ENCODE measurements at places on chromosomes 16 and 17.

DNA sequence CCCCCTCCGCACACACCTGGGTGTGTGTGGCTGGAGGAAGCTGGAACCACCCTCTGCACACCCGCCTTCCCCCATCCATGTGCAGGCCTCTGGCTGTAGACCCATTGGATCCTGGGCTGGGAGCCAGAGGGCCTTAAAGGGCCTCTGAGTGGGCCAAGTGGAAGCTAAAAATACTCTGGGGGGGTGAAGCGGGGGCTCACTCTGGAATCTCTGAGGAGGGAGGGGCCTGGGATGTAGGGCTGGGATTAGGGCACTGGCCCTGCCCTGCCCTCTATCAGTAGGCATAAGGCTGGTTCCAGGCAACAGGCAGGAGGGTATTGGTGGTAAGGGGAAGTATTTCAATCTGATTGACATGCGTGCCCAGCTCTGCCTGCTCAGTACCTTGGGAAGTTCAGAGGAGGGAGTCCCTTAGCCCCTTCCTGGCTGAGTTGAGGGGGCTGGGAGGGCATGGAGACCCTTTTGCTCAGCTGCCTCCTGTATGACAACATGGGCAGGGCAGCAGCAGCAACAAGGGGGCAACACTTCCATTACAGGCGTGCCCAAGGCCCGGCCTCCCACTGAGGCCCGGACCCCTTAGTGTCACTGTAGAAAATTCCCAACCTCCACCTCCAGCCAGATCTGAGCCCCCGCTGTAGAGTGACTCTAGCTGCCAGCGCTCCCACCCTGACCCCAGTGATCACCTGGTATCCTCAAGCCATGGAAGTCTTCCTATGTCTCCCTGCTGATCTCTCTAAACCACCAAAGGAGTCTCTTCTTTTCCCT, 5.2 kb downstream of the ITGA3 start:
- DNase-seq: peak; percentile 86

DNA sequence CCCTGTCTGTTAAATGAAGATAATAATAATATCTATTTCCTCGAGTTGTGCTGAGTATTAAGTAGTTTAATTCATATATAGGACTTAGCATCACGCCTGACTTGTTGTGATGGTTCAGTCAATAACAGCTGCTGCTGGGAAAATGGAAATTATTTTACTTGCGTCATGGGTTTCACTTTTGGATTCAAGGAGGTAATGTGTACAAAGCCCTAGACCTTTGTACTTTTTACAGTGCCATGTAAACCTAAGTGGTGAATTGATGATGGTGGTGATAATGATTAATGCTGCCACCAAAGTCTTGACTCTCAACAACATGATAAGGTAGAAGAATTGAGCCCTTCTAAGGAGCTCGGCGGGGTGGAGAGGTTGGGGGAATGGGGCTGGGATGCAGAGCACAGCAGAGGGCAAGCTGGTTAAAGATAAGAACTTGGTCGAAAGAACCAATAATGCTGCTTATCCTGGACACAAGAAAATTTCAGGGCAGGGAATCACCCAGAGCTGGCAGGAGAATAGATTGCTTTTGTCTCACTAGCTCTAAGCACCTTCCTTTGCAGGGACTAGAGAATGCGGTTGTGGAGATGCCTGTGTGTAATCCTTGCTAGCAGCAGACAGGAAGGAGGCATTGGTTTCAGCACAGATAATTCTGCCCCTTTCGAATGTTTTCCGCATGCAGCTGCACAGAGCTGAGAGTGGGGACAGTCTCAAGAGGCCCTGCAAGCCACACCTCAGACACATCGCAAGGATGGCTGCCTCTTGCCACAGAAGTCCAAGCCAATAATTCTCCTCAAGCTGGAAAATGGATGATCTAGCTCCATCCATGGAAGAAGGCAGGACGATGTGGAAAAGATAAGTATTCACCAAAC, 187.1 kb downstream of the TMEM114 start:
- no peak for DNase-seq

DNA sequence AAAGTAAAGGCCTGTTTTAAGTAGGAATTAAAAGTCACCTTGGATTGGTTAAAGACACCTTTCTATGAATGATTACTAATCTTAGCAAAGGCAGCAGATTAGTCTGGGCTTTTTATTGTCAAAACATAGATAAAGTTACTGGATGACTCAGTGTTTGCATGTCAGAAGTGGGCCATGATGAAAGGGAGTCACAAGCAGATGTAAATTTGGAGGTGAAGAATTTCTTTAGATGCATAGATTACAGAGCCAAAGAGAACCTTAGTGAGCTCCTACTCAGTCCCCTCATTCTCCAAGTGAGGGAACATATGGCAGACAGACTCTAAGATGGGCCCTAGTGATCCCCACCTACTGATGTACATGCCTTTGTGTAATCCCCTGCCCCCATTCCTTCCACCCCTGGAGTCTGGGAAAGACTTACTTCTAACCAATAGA, 124.5 kb downstream of the HS3ST3A1 start:
- DNase-seq: no peak

DNA sequence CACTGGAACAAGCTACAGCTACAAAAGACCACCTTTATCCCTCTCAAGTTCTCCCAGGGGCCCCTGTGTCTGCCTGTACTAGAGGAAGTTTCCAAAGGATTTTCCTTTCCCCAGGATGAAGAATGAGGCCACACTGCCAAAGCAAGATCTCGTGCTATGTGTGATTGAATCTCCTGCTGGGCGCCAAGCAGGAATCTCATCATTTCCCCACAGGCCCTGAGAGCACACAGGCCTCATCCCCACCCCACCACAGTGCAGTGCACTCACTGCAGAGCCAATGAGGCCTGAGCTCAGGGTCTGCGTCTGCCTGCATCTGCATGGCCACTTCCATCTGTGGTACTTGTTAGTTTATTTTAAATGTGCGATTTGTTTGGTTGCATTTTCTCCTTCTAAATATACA, 387.4 kb upstream of the ASIC2 start:
- no peak for DNase-seq

- no peak for DNase-seq
Measured at GRCh38 chr17:22512506-22512905, 820.2 kb downstream of the KCNJ18 start.

DNA sequence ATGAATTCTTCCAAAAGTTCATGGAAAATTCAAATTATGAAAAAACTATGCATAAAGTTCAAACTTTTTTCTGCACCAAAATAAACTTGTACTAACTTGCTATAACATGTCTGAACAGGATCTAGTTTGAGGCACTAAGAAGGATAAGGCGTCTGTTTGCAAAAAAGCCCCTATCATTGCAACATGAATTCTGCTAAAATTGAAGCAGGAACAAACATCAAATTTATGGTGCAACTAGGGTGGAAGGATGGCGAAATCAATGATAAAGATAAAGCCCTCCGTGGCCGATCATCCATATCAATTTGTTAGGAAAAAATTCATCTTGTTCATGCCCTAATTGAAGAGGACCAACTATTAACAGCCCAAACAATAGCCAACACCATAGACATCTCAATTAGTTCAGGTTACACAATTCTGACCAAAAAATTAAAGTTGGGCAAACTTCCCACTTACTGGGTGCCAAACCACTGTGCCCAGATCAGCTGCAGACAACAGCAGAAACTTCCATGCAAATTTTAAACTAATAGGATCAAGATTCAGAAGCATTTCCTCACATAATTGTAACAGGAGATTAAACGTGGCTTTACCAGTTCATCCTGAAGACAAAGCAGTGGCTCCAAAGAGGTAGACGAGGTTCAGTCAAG, 12.9 kb downstream of the IL21R start:
- no peak for DNase-seq

DNA sequence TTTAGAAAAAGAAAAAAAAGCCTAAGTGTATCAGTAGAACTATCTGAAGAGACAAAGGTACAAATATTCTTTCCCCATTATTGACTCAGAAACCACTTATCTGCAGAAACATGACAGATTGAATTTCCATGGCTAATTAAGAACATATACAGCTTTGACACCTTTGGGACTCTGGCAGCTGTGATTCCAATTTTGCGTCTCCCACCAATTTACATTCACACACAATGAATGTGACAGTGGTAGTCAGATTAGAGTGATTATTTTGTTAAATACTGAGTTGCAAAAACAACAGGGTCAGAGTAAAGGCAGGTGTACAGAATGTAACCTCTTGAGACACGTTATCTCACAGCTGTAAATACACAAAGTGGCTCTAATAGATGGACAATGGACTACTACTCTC, 5.3 kb upstream of the PPM1D start:
- no peak for DNase-seq

GRCh38 chr17:72240333-72240732, 119.5 kb downstream of the SOX9 start:
- DNase-seq: no peak

DNA sequence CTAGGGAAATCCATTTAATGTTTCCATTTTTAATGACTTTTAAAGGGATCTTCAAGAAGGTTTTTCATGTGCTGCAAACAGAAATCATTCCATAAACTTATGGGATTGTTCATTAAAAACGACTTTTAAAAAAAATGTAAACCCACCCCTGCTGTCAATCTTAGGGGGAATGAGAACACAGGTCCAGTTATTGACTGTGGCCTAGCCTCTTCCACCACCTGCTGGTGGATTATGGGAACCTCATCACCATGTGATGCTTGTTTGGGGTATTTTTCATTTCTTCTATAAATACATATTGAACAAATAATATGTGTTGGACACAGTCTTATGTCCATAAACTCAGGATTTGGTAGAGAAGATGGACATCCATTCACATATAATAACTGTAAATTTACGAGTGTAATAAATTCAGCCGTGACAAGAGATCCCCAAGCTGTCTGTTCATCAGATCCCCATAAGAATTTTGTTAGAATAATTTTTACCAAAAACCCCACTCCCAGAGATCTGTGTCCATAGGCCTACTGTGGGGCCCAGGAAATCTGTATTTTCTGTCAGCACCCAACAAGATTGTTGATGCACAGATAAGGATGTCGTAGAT, 42.0 kb upstream of the TMC5 start:
- no peak for DNase-seq

DNA sequence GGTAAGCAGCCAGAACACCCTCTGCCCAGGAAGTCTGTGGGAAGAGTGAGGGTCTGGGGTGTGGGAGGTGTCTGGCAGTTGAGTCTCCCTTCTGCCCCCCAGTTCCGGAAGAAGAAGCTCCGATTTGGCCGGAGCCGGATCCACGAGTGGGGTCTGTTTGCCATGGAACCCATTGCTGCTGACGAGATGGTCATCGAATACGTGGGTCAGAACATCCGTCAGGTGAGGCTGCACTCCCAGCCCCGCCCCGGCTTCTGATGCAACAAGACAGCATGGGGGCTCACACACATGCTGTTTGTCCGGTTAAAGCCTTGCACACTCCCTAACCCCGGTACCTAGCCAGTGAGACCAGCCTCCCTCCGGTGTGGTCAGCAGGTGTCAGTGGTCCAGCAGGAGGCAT, 4.0 kb upstream of the HSD3B7 start:
- DNase-seq: no peak

DNA sequence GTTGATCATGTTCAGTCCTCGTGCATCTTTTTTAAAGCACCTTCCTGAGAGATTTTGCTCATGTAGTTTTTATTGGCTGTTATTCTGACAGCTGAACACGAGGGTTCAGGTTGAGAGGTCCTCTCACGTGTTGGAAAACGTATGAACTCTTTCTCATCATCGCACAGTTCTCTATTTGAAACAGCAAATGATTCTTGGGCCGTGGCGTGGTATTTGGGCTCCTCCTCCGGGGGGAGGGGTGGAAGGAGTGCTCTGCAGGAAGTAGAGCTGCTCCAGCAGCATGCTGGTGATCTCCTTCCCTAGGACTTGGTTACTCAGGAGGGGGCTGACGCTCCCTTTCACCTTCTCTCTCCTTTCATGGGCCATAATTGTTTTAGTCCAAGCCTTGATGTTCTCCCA, 70.4 kb downstream of the KSR1 start:
- DNase-seq: no peak

- no peak for DNase-seq
Measured at GRCh38 chr16:17362183-17362582, 108.6 kb downstream of the XYLT1 start.

- no peak for DNase-seq
Measured at GRCh38 chr16:14239791-14240190, 168.7 kb downstream of the MRTFB start.

GRCh38 chr16:60013076-60013475, 1279.0 kb upstream of the GOT2 start:
- no peak for DNase-seq

DNA sequence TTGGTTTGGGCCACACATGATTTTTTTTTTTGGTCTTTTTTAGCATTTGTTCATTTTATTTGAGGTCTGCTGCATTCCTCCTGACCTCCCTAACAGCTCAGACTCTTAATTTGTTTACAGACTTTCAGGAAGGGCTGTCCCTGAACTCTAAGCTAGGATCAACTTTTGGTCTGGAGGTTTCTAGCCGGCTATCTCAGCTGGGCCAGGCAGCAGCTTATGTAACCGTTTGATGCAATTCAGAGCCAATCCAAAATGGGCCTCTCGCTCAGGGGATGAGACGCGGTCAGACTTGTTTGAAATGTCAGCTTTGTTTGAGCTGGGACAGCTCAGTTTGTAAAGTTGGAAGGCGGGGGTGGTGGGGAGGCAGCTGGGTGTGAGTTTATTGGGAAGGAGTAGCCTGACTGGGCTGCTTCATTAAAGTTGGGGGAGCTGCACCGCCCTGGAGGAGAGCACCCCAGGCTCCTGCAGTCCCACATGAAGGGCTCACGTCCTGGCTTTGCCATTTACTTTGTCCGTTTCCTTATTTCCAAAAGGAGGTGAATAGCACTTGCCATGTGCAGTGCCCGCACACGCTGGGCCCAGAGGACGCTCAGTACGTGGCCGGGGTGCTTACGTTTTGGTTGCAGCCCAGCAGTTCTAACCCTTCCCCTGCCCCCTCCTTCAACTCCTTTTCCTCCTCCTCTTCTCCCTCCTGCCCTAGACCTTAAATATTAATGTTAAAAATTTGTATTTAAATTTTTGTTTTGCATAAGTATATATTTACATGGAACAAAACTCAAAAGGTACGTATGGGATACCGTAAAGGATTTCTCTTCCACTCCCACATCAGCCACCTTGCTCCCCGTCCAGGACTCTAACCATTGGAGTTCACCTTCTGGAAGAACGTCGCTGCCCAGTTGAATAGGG, 121.2 kb downstream of the SNX29 start:
- DNase-seq: no peak

- peak; percentile 48 for DNase-seq
Measured at GRCh38 chr16:3980253-3981111, 100.0 kb upstream of the CREBBP start.

DNA sequence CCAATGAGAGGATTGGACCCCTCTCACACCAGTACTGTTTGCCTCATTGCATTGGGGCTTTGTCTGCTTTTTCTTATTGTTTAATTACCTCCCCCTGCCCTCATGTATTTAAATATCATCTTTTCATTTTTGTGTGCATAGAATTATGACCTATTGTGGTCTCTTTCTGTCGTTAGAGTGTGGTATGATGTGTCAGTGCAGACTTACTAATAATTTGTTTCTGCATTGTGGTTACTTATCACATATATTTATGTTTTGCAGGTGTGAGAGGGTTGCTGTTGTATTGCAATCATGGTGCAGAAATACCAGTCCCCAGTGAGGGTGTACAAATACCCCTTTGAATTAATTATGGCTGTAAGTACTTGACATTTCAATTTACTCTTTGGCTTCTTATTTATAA, 2.5 kb downstream of the SEC14L1 start:
- DNase-seq: no peak

- DNase-seq: no peak
Measured at GRCh38 chr17:7840441-7840840, 6.4 kb downstream of the KDM6B start.

Measured in Right ventricle myocardium inferior (tissue), 1 donor.